Kidney glomerular epithelial cell (primary cell): ENCODE measurements at places on chromosomes 1 and 21.

- DNase-seq = peak; percentile 50
These were observed 11.1 kb upstream of the C1orf174 start for GRCh38 chr1:3910857-3911845.

GRCh38 chr1:54392401-54392800 is 13.8 kb downstream of the SSBP3 start:
- no peak for DNase-seq

GRCh38 chr21:40681164-40681859 is 165.6 kb downstream of the DSCAM start:
- DNase-seq = no peak

DNA sequence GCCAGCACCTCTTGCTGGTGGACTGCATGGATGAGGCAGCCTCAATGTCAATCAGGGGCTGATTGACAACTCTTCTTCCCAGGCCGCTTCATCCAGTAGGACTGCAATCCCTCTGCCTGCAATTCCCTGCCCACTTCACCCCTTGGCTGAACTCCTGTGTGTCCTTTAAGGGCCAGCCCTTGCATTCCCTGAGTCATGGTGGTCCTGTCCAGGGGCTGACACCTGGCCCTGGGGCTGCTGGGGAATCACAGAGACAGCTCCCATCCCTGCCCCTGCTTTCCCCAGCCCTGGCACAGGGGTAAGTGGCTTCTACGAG is 4.6 kb upstream of the EPS8L3 start:
- no peak for DNase-seq

GRCh38 chr1:179856296-179856695 is 21.3 kb downstream of the TOR1AIP2 start:
- DNase-seq = no peak

- no peak for DNase-seq
These were observed 16.7 kb upstream of the WASF2 start for GRCh38 chr1:27506703-27507102.

DNA sequence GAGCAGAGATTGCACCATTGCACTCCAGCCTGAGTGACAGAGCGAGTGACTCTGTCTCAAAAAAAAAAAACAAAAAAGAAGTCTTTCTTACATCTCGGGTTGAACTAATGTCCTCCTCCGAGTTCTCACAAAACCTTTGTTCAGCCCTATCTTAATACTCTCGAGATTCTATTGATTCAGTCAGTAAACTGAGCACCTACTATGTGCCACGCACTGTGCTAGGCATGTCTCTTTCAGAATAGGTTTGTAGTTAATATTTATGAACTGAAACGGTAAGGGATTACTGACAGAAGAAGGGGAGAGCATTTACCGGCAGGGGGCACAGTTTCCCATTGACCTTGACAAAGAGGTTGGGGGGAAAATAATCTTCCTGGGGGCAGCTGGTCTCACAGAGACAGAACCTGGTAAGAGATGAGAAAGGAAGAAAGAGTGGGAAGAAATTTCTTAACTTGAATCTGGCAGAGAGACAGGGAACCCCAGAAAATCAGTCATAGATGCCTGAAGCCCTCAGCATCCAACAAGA is 3.4 kb downstream of the PIAS3 start:
- no peak for DNase-seq

DNA sequence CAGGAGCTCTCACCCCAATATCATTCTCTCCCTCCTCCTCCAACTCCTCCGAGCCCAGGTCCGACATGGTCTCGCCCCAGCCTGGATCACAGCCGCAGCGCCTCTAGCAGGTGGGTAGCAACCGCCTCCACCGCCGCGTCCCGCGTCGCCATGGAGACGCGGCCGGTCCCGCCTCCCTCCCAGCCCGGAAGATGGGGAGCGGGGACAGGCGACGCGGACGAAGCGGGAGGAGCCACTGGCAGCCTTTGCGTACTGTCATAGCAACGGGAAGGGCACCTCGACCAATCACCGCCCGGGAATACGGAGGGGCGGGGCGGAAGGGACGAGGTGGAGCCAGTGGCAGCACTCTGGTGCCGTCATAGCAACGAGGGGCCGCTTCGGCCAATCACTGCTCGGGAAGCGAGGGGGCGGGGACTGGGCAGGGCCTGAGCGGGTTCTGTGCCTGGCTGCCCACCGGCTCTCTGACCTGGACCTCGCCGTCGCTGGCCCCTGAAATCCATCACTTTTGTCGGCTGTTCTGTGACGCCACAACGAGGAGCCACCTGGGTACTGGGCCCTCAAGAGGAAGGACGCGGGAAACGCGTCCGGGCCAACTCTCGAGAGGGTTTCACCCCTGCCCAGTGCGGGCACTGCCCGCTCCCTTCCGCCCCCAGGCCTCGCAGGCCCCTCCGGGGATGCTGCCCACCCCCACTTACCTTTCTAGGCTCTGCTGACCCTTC is at the start of gene RSPH1:
TSS of gene RSPH1 (minus strand) at position 105 of the 719 bp plus-strand sequence. CDS start at position 67, 38 bp downstream.
- DNase-seq = peak; percentile 97

- DNase-seq = no peak
These were observed 83.9 kb downstream of the USP24 start for GRCh38 chr1:55131218-55131617.

GRCh38 chr1:233972563-233972950 is 68.1 kb downstream of the SLC35F3 start:
- no peak for DNase-seq

DNA sequence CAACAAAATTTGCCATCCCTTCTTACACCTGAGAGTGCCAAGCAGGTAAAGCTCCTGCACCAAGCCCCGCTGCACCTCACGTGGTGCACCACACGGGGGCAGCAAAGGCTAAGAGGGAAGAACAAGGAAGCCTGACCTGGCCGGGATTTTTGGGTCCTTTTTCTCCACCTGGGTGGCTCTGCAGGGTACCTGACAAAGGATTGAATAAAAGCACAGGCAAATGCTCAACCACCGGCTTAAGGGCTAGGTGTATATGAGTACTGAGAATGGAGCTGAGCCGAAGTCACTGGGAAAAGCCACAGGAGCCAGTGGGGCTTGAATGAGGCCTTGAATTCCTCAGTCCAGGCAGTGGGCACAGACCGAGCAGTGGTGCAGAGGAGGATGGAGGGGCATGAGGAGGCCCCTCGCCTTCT is 36.4 kb downstream of the ZNF697 start:
- peak; percentile 30 for DNase-seq

GRCh38 chr1:61808968-61809367 is 66.7 kb downstream of the PATJ start:
- DNase-seq = no peak

DNA sequence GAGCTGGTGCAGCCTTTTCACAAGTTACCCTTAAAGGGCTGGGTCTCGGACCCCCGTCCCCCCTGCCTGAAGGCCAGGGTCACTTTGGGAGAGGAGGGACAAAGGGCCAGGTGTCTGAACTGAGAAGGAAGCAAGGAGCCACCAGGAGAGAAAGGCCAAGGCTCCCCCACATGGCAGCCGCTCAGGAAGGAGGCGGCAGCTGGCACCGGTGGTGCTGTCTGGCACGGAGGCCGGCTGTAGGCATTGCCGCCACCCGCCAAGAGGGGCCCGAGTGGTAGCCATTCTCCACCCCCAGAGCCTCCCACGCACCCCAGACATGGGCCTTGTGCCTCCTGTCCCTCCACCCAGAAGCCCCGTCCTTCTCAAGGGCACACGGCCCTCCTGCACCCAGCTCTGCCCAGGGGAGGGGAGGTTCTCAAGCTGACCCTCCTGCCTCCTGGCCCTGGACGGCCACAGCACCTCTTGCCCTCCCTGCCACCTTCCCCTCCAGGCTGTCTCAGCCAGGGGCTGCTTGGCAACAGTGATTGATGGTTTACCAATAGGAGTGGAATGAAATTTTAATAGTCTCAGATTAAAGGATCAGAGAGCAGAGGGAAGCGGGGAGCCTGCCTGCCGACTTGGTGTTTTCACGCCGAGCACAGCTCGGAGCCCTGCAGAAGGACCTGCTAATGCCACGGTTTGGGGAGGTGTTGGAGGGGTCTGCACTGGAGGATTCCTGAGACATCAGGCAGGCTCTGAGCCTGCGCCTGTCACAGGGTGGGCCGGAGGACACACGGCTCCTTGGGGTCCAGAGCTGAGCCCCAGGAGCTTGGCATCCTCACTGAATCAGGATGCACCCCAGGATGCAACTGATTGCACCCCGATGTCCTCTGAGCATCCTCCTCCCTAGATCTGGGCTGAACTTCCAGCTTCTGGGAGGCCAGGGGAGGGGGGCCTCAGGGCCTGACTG is 211.9 kb upstream of the VAMP3 start:
- no peak for DNase-seq

DNA sequence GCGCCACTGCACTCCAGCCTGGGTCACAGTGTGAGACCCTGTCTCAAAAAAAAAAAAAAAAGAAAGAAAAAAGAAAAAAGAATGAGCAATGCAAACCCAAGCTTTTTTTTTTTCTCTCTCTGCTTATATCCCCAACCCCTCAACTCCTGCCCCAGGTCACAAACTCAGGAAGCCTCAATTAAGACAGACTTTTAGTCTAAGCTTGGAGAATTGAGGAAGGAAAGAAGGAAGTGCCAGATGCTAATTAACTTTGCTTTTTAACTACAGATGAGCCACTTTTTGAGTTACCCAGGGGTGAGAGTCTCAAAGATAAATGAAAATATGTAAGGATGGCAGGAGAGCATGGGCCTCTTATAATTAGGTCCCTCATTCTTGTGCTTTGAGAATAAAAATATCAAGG is 33.3 kb downstream of the PIK3CD start:
- no peak for DNase-seq

- no peak for DNase-seq
These were observed 229.4 kb upstream of the POU3F1 start for GRCh38 chr1:38275960-38276359.

GRCh38 chr1:161499099-161500039 is 5.9 kb upstream of the FCGR2A start:
- DNase-seq = no peak
